ENCODE measurements at places on chromosomes 6 and 20.

DNA sequence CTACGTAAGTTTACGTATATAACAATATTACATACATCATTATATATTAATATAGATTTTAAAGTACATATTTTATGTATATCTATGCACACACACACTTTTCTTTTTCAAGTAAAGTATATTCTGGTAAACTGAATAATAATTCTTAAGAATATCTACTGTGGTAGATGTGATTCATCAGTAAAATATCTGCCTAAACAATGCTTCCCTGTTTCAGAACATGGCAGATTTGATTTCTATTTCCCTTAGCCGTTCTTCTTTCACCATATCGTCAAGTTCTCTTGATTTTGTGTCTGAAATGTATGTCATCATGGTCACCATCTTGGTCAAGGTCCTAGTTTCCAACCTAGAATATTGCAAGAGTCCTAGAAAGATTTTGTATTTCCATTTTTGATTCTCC is 195.6 kb downstream of the HDGFL1 start:
- DNase-seq = no peak

GRCh38 chr6:16041327-16041726 is 87.6 kb upstream of the MYLIP start:
- DNase-seq = no peak

DNA sequence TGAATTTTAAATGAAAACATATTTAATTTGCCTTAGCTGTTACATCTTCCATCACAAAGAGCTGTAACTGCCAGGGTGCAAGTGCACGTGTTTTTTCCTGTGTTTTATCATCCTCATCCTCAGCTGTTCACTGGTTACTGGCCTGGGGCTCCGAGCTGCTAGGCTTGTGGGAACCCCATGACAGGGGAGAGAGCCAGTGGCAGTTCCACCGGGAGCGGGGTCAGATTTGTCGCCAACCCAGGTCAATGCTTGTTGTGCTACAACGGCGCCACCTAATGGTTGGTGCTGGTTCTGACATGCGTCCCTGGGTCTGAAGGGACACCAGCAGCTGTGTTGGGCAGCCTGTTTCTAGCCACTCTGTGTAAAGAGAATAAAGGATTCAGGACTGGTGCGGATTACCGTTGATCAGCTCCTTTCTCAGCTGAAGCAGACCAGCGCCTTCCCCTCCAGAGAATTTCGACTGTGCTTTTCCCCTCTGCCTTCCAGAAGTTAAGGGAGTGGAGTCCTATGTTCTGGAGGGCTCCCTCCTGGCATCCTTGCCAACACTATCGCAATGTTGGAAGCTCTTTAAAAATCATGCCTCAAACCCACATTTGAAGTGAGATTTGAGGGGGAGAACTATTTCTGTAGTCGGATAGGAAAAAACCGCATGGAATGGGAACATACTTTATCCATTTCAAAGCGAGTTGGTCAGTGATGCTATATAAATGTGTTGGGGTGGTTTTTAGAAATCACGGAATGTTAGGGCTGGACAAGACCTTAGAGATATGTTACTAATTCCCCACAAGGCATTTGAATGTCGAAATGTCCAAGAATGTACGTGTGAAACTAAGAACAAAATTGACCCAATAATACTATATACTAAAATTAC is 32.1 kb downstream of the SUMO4 start:
- DNase-seq = peak; percentile 89

DNA sequence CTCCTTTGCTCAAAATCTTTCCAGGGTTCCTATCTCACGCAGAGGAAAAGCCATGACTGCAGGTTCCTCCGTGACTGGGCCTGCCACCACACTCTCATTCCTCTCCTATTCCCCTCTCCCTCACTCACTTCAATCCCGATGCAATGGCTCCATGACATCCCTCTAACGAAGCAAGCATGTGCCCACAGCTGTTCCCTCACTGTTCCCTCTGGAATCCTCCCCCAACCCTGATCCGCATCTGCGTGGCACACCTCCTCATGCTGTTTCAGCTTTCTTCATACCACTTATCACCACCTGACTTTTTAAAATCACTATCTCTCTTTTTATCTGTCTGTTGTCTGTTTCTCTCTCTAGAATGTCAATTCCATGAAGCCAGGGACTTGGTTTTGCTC is 25.5 kb downstream of the ANGPT4 start:
- no peak for DNase-seq

DNA sequence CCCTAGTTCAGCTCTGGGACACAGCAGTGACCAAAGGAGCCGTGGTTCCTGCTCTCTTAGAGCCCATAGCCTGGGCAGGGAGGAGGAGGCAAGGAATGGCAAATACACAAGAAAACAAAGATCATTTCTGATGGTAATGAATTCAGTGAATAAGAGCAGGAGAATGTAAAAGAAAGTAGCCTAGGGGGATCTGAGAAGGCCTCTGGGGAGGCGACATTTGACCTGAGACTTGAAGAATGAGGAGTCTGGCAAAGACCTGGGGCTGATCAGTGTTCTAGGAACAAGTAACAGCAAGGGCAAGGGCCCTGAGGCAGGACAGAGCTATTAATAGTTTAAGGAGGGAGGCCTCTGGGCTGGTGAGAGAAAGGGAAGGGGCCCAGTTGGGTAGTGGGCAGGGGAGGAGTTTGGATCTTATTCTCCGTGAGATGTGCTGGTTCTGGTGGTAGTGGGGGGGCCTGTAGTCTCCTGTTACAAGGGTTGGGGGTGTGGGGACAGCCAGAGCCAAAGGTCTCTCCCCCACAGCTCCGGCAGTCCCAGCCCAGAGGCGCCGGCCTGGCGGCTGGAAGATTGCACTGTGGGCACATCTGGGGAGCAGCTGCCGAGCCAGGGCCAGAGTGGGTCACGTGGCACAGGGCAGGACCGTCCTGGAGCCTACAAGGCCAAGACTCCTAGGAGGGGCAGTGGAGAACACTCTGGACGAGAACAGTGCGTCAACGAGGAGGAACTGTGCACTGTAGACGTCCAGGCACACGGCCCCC is 9.3 kb upstream of the ID1 start:
- no peak for DNase-seq

DNA sequence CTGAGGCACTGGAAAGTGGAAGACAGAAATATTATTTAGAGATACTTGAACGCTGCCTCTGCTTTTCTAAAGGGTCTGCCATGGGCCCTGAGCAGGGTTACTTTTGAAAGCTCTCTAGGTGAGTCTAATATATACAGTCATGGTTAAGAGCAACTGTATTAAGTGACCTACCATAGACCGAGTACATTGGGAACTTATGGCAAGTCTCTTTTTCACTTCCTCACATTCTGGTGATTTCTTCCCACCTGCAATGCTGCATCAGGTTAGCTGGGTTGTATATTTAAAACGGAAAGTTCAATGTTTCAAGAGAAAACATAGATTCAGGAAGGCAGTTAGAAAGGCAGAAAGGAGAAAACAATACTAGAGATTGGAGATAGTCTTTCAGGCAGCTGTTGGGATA is 154.7 kb downstream of the PHF3 start:
- DNase-seq = no peak

Measured in DND-41 (cell line).